ENCODE measurements at places on chromosomes 3 and 15.

- DNase-seq, result no peak
Measured at GRCh38 chr3:193890016-193890897, 245.7 kb upstream of the HES1 start.

DNA sequence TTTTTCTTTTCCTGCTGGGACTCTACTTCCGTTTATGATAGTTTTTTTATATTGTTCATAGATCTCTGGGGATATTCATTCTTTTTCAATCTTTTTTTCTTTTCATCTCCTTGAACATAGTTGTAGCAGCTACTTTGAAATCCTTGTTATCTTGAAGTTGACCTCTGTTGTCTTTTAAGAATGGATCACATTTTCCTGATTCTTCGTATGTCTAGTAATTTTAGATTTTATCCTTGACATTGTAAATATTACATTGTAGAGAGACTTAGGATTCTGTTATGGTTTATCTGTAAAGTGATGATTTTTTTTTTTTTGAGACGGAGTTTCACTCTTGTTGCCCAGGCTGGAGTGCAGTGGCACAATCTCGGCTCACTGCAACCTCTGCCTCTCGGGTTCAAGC is 20.5 kb downstream of the MKRN2 start:
- DNase-seq, result no peak

DNA sequence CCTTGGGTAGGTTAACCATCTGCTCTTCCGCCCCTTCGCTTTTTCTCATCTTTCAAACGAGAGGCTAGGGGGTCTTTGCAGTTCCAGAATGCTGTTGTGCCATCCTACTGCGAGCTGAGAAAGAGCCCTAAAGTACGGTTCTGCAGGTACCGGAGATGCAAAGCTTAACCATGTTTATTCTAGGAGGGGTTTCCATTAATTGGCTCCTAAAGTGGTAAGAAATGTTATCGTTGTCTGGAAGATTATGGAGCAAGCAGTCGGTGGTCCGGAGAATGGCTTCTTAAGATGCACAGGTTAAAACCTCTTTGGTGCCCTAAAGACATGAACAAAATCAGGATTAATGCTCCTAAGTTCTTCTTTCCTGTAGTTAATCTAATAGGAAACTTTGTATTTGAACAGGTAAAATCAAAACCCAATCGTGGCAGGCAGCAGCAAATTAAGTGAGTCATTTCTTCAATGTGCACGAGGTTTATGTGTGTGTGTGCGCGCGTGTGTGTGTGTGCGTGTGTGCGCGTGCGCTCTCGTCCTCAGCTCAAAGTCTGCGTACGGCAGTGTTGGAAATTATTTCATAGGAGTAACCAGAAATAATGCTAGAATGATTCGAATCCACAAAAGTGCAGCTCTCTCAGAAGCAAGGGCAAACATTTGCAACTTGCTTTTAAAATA is 772 bp downstream of the FAM81A start:
- no peak for DNase-seq

GRCh38 chr3:72129501-72130094 is 344.6 kb upstream of the PROK2 start:
- no peak for DNase-seq

DNA sequence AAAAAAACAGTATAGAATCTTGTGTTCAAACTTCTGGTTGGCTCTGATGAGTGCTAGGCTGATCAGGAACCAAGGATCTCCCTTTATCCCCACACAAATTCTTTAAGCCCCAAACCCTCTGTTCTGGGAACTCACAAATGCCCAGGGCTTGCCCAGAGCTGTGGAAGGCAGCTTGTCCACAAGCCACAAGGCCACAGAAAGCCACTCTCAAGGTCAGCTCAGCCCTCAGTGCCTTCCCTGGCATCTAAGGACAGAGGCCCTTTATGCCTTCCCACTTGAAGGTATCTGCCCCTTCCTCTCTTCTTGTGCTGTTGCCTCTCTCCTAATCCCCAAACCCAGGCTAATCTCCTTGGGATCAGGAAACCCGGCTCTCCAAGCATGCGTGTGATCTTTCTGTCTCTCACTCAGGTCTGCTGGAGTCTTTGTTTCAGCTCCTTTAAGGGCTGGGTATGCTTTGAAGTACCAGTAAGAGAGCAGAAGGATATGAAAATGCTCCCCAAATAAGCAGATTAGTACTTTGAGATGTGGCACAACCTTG is 145.0 kb upstream of the TRIM42 start:
- DNase-seq, result no peak

GRCh38 chr15:56934269-56934668 is 15.8 kb downstream of the TCF12 start:
- DNase-seq, result no peak

DNA sequence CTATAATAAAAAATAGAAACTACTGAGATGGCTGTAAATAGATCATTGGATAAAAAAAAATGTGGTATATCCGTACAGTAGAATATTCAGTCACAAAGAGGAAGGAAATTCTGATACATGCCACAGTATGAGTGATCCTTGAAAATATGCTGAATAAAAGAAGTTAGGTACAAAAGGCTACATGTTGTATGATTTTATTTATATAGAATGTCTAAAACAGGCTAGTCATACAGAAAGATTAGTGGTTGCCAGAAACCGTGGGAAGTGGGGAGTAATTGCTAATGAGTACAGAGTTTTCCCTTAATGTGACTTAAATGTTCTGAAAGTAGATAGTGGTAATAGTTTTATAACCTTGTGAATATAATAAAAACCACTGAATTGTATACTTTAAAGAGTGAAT is 24.9 kb upstream of the FAH start:
- DNase-seq, result no peak

DNA sequence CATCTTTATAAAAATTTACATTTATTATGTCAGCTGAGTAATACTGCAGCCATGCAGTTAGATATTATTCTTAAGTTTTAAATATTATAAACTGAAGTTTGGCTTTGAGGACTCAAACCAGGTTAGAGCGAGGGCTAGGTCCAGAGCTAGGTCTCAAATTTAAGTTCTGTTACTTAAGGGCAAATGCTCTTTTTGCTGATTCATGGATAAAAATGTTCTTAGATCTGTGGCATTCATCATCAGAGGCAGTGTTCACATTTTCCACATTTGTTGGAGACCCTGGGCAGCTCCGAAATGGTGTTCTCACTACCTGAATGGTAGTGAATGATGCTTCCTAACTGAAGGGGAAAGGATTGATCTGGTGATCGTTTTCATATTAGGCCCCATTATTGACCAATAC is 121.4 kb upstream of the MB21D2 start:
- no peak for DNase-seq

DNA sequence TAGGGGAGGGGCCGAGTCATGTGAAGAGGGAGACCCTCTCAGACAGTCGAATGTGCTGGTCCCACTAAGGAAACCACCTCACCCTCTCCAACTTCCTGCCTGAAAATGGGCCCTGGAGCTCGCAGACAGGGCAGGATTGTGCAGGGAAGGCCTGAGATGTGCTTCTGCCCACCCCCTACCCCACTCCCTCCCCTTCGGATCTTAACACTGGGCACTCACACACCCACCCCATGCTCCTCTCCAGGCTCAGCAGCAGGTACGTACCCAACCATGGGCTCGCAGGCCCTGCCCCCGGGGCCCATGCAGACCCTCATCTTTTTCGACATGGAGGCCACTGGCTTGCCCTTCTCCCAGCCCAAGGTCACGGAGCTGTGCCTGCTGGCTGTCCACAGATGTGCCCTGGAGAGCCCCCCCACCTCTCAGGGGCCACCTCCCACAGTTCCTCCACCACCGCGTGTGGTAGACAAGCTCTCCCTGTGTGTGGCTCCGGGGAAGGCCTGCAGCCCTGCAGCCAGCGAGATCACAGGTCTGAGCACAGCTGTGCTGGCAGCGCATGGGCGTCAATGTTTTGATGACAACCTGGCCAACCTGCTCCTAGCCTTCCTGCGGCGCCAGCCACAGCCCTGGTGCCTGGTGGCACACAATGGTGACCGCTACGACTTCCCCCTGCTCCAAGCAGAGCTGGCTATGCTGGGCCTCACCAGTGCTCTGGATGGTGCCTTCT is 20.0 kb downstream of the ATRIP start:
- DNase-seq, result peak; percentile 66

- DNase-seq, result no peak
Measured at GRCh38 chr3:112667599-112667998, 26.7 kb upstream of the CCDC80 start.

DNA sequence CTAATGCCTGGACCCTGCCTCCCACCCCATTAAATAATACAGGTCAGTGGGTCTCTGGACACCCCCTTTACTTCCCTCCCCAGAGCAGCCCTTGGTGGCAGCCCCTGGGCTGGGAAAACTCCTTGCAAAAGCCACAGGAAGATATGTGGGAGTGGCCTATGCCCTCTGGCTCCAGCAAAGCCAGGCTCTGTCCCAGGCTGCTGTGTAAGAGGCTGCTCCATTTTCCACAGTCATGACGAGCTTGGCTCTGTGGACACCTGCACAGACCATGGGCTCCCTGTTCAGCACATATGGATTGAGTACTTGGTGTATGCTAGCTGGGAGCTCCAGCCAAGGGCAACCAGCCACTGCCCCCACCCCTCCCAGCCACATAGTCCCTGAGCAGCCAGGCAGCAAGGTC is 13.0 kb downstream of the CACNA2D2 start:
- no peak for DNase-seq

DNA sequence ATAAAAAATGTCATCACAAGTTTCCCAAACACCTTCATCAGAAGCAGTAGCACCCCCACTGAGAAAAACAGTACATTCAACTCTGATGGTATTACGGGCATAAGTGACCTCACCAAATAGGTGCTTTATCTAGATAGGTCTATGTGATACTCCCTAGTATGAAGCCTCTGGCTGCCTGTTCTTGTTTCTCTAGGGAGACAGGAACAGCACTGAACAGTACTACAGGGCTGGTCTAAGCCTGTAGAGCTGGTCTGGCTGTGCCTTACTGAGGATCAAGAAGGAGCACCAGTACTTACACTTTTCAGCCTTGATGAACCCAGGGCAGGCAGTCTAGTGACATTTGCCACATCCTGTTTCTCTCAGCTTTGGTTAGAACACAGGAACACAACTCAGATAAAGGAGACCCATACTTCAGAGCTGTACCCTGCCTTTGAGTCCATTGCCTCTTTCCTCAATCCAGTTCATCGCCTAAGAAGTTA is 35.9 kb downstream of the OXNAD1 start:
- DNase-seq, result no peak

GRCh38 chr3:114205541-114205940 is 26.7 kb upstream of the DRD3 start:
- DNase-seq, result no peak

- no peak for DNase-seq
Measured at GRCh38 chr3:26191556-26191955, 401.7 kb downstream of the OXSM start.

- no peak for DNase-seq
Measured at GRCh38 chr15:88649286-88649733, 10.5 kb downstream of the ISG20 start.

DNA sequence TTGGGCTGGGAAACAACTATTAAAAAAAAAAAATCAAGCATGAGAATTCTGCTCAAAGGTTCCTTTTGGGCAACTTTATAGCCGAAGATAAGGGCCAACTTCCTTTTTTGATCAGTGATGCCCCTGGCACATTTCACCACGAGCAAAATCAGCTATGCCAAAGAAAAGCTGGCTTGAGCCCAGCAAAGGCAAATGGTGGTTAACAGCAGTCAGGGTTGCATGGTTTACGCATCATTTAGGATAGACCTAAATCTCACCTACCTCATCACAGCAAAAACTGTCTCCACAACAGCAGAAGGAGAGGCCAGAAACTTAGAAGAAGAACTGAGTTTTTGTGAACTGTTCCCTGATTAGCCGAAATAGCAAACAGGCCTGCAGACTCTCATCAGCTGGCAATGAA is 220.1 kb upstream of the CDIN1 start:
- DNase-seq, result no peak

DNA sequence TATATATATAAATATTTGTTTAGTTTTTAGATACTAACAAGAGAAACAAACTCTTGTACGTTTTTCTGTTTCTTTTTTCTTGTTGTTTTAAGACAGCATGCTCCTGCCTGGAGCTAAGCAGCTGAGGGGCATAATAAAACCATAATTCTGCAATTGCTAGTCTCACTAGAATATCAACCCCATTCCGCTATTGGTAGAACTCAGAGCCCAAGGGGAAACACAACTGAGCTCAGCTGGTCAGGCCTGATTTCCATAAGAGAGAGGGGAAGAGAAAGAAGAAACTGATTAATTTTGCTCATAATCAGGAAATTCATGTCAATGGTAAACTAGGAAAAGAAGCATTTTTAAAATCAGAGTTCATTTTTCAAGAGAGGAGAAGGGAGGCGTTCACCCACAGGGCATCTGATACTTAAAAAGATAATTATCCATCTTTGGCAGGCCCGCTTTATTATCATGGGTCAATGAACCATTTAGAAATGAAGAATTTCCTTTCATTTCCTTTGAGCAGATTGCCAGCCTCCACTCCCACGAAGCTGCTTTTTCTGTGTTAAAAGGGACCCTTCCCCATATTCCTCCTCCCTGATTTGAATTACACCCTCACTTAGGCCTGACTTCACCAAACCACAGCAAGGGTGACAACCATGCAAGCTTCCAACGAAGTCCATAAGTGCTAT is 965.3 kb upstream of the CFAP20DC start:
- DNase-seq, result no peak

- DNase-seq, result no peak
Measured at GRCh38 chr15:91528801-91529200, 324.7 kb upstream of the SLCO3A1 start.

- DNase-seq, result no peak
Measured at GRCh38 chr3:134281912-134282658, 31.4 kb upstream of the RYK start.

GRCh38 chr3:16496408-16497222 is 16.9 kb downstream of the RFTN1 start:
- no peak for DNase-seq

DNA sequence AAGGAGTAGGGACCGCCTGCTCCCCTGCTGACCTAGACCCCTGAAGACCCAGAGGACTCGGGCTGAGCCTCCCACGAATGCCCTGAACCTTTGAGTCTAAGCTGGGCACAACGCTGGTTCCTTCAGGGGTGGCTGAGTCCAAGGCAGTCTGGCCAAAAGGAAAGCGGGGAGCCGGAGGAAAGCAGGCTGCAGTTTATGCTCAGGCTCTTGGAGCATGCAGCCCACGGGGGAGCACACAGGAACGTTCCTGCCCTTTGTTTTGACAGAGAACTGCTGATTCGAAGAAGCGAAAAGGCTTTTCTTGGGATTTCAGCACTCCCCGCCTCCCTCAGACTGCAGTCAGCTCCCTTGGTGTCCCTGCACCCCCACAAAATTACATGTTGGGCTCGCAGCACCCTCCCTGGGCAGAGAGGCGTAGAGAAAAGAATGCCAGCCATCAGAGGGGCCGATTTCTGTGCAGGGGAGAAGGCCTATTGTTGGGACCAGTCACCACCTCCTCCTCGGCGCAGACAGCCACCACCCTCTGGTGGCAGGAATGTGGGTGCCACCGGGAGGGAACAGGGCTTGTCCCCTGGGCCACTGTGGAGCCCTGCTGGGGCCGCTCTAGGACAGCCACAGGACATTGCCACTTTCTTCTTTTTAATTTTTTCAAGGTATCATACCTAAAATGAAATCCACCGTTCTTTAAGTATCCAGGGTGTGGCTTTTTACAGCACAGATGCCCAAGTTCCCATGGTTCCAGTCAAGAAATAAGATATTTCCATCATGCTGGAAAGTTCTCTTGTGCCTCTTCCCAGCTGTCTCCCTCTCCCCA is 72.2 kb downstream of the SMAD6 start:
- peak; percentile 85 for DNase-seq

- no peak for DNase-seq
Measured at GRCh38 chr15:67774626-67775025, 50.7 kb upstream of the SKOR1 start.

- no peak for DNase-seq
Measured at GRCh38 chr15:80556694-80557367, 138.3 kb upstream of the ABHD17C start.

All from right lobe of liver (tissue), 6 donors.